Stimulated activated CD4-positive, alpha-beta T cell treated with anti-CD3 and anti-CD28 coated beads, TNF-alpha, amount 100 ng/mL, for 48 hours (primary cell): ENCODE measurements at places on chromosomes 1 and 21.

- no peak for DNase-seq
These were observed 86.3 kb upstream of the VANGL1 start for GRCh38 chr1:115555446-115555845.

DNA sequence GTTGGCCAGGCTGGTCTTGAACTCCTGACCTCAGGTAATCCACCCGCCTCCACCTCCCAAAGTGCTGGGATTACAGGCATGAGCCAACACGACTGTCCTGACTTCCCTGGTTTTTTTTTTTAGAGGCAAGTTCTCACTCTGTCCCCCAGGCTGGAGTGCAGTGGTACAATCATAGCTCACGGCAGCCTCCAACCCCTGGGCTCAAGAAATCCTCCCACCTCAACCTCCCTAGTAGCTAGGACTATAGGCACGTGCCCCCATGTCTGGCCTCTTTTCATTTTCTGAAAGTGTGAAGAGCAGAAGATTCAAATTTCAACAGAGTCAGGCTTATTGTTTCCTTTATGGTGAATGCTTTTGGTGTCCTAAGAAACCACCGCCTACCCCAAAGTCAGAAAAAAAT is 21.7 kb upstream of the SOX13 start:
- DNase-seq = no peak

DNA sequence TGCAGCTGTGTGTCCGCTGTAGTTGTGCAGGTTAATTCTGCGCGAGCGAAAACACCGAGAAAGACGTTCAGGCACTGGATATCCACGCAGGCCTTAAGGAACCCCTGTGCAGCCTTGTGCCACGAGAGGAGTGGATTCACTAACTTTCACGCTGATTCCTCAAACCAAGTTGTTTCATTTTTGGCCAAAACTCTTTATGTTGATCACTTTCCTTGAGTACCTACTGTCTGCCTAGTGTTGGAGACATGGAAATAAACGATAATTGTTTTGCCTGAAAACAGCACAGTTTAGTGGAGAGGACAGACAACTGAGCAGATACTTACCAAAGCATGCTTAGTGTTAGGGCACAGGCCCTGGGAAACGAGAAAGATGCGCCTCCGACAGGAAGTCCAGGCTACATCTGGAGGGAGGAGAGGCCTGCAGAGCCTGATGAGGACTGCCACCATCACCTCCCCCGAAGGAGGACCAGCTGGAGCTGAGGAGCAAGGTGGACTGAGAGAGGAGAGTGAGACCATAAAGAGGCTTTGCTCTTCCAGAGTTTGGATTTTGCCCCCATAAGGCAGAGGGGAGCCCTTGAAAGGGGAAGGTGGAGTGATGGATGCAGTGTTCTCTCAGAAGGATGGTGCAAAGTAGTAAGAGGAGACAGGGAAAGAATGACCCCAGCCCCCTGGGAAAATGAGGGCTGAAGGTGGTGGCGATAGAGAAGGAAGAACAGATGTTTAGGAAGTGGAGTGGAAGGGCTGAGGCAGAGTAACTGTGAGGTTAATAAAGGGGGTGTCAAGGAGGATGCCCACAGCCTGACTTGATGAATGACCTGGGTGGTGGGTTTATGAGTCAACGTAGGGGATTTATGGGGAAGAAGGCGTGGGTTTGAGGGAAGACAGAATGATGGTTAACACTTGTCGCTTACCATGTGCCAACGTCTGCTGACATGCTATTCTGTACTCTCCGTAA is 956 bp upstream of the SCAF4 start:
- DNase-seq = no peak

DNA sequence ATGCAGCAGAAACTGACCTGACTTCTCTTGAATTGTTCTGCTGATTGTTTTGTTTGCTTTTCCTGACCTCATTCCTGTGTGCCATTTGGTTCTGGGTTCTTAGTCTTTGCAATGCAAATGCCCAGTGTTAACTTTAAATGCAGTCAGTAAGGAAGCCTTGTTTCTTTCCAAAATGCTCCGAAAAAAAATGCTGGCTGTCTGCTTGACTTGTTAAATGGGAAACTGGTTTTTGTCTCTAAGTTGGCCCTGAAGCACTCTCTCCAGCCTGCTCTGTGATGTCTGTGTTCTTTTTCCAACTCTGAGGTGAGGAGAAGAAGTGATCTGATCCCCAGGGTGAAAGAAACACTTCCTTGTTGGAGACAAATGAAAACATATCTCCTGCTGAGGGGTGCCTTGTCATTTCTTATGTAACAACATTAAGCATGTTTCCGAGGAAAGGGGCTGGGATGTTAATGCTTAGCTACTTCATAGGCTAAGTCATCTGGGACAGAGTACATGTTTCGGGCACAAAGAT is 256.3 kb upstream of the ADGRL4 start:
- DNase-seq = no peak

- DNase-seq = no peak
These were observed 2.9 kb upstream of the EDN2 start for GRCh38 chr1:41487126-41488039.

DNA sequence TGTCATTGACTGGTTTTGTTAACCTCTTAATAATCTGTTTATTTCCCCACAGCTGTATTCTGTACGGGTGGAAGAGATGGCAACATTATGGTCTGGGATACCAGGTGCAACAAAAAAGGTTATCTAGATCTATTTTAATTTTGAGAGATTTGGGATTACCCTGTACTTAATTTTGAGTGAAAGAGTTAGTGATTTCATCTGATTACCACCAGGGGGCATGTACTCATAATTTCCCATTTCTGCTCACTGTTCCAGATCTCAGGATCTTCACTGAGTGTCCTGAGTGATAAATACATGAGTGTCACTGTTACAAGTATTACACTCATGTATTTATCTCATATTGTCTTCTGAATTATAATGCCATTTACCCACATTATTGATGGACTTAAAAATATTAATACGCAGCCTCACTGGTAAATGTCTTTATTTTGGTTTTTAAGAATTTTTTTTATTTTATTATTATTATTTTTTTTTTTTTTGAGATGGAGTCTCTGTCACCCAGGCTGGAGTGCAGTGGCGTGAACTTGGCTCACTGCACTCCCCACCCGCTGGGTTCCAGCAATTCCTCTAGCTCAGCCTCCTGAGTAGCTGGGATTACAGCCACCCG is 27.4 kb downstream of the DTL start:
- DNase-seq = no peak

DNA sequence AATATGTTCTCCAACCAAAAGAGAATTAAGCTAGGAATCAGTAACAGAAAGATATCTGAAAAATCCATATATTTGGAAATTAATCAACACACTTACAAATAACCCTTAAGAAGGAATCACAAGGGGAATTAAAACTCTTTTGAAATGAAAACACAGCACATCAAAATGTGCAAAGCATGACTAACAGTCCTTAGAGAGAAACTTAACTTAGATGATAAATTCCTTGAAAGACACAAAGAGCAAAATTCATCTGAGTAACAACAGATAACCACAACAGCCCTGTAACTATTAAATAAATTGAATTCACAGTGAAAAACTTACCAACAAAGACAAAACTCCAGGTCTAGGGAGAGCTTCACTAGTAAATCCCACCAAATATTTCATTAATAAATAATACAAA is 283.8 kb downstream of the SDCCAG8 start:
- no peak for DNase-seq
